ENCODE measurements at places on chromosomes 16 and 17. TPM values are rescaled to one million over a fixed set of nuclear protein-coding genes. Genes with fewer than 3 reads are reported as not detected.

GRCh38 chr17:72687886-72688285, 404.6 kb downstream of the SLC39A11 start:
- DNase-seq = no peak

- no peak for DNase-seq
These were observed 16.5 kb downstream of the CD300LB start for GRCh38 chr17:74514632-74515334.

DNA sequence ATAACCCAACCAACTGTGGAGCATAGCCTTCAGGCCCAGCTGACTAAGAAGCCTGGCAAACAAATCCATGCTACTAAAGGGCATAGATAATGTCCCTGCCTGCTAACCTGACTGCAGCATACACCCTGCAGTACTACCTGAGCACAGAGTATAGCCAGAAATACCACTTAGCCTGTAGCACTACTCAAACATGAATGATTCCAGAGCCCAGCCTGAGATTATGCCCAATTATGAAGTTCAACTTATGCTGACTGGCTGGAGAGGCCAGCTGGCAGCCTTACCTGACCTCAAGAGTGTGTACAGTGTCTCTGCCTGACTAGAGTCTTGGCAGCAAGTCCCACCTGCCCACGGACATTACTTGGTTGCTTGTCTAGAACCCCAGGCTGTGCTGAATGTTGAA, 1265.3 kb downstream of the CDH11 start:
- DNase-seq = no peak

GRCh38 chr17:56851008-56851407, 17.1 kb downstream of the DGKE start:
- no peak for DNase-seq

DNA sequence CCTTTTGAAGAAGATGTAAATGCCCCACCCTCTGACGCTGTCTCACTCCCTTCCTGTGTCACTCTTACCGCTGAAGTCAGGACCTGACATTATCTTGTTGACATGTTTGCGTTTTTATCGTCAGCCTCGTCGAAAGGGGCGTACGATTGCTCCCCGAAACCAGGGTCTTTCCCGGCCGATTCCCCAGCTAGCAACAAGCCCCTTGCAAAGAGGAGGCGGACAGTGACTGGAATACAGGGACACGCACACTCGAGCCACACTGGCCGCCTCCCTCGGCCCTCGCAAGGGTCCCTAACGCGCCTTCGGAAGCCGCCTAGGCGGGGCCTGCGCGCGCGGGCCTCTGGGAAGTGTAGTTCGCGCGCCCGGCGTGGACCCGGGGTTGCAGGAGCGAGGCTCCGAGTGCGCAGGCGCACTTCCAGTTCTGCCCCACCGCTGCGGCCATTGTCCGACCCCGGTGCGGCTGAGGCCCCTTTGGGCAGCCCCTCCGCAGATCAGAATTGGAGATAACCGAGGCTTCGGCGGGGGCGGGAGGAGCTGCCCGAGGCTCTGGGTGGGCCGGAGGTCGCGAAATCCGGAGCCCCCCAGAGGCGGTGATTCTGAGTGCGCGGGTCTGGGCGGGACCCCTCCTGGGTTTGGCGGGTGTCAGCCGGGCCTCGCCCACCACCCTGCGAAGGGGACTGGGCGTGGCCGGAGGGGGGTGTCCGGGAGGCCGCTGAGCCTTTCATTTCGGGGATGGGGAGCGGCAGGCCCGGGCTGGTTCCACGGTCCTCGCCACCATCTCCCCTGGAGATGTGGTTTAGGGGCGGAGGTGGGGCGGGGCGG, at the start of gene ZFP90:
Gene ZFP90 (plus strand): TSS at position 412 of the 822 bp plus-strand sequence. CDS start 502 bp downstream, outside the sequence.
- DNase-seq = peak; percentile 91

GRCh38 chr16:86984343-86984742, 332.8 kb downstream of the C16orf95 start:
- DNase-seq = no peak

GRCh38 chr16:67393111-67393787, at the start of gene TPPP3:
TPPP3 (minus strand) TSS chr16:67393498; CDS start chr16:67391111, 2,387 bp downstream.
- DNase-seq = no peak

DNA sequence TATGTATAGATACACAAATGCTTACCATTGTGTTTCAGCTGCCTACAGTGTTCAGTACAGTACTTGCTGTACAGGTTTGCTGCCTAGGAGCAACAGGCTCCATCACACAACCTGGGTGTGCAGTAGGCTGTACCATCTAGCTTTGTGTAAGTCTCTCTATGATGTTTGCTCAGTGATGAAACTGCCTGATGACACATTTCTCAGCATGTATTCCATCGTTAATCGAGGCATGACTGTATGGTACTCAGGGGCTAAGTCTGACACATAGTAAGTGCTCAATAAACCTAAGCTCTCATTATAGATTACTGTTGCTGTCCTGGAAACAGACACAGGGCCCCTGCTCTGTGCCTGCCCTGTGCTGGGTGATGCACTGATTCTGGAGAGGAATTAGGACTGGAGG, 18.1 kb downstream of the KCNJ12 start:
- no peak for DNase-seq

- DNase-seq = no peak
These were observed 196.4 kb upstream of the KIF2B start for GRCh38 chr17:53626286-53626685.

DNA sequence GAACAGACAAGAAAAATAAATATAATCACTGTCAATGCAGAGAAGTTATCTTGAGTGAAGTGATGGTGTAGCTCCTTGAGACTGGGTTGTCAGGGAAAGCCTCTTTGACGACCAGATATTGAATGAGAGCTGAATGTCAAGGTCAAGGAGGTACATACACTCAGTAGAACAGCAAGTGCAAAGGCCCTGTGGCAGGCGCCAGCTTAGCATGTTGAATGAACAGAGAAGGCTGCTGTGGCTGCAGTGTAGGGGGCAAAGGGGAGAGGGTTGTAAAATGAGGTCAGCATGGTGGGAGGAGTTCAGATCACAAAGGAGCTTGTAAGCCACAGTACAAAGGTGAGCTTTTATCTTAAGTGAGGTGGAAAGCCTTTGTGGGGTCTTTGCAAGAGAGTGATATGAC, 111.5 kb downstream of the ZFHX3 start:
- no peak for DNase-seq

DNA sequence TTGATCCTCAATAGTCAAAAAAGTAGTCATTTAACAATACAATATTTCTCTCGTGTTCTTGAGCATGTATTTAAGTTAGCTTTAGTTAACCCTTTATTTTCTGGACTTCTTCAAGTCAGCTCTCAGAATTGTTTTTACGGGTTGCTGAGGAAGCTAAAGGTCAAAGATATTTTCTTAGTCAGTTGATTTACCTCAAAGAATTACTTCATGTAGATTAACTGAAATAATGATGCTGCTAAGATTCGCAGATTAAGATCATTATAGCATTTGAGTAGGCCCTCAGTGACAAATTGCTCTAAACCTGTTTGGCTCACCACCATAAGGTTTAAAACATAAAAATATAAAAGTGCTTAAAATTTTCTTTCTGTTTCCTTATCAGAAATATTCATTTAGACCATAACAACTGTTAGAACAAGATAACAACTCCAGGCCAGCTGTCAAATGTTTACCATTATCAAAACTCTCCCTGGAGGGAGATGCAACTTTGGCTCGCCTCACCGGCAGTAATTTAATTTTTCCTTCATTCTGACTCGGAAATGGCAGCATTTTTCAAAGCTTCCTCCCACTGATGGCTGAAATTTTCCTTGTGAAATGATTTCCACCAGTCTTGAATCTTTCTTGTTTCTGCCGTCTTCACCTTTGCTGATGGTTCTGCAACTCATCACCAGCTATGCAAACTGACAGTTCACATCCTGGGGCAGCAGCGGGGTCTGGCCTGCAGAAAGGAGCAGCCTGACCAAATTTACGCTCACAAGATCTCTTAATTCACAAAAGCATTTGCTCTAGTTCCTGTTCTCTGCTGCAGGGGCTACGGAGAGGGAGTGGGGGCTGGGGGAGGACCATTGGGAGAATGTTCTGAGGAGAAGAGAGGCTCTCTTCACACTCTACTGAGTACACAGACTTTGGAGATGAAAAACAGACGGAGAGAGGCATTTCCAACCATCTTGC, 254.8 kb upstream of the TBX2 start:
- DNase-seq = peak; percentile 26

DNA sequence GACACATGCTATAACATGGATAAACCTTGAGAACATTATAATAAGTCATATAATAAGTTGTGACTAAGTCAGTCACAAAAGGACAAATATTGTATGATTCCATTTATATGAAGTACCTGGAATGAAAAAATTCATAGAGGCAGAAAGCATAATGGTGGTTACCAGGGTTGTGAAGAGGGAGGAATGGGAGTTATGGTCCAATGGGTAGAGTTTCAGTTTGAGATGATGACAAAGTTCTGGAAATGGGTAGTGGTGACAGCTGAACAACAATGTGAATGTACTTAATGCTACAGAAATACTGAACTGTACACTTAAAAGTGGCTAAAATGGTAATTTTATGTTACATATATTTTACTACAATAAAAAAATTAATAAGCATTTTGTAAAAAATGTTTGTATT, 49.7 kb downstream of the MYO1D start:
- DNase-seq = no peak

GRCh38 chr17:52233176-52233575, 74.7 kb upstream of the CA10 start:
- DNase-seq = no peak

DNA sequence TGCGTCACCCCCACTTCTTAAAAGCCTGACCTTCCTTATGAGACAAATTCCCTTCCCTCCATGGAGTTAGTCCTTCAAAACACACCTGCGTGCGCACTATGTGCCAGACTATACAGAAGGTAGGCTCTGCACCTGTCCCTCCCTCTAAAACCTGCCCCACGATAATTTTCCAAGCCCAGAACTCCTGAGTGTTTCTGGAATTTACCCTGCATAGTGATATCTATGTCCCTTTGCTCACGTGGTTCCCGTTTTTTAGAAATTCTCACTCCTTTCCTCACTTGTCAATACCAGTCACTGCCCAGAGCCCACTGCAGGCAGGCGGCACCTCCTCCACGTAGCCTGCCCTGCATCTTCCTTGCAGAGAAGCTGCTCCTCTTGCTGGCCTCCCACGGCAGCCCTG, 82.2 kb downstream of the SLC6A2 start:
- DNase-seq = no peak

DNA sequence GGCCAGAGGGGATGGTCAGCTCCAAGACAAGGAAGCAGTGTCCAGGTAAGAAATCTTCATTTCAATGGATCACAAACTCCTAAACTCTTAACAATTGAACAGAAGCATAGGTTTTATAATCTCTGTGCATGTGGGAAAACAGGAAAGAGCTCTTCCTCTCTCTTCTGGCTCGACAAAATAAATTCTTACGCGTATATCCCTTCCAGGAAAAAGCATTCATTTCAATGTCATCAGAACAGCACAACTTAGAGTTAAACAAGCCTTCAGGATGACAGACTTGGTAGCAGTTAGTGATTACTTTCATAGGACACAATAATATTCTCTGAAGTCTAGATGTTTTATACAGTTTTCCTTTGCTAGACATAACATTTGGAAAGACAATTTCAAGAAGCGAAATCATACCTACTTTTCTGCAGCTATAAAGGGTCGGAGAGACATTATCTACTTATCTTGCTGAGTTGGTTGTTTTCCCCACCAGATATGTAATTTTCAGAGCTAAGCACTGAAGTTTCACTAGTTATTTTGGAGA, 19.3 kb upstream of the SLC35G3 start:
- DNase-seq = no peak

DNA sequence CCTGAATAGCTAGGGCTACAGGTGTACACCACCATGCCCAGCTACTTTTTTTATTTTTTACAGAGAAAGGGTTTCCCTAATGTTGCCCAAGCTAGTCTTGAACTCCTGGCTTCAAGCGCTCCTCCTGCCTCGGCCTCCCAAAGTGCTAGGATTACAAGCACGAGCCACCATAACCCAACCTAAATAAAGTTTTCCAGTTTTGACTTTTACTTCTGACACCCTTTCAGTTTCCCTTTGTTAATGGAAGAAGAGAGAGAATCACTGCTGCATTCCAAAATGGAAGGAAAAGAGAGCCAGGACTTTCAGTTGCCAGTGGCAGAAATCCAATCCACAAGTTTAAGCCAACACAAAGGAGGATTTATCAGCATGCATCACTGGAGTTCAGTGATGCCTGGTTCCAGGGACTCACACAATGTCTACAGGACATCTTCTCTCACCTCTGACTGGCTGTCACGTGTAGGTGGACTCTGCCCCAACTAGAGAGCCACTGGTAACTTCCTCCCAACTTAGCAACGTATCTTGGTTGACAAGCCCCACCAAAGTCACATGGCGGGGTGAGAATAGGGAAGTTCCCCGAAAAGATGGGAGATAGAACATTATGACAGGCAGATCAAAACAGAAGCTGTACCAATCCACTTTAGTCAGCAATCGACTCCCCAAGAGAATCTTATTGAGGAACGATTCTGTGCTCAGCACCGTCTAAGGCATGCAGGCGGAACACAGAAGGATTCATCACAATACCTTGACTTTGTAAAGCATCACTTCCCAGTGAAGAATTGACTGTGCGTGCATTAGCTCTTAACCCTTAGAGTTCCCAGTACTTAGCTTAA, 46.5 kb downstream of the GAS7 start:
- peak; percentile 78 for DNase-seq

GRCh38 chr17:75345514-75346167, 56.4 kb upstream of the SLC25A19 start:
- peak; percentile 92 for DNase-seq

- no peak for DNase-seq
These were observed 222.8 kb upstream of the TNRC6C start for GRCh38 chr17:77735566-77736198.

- peak; percentile 22 for DNase-seq
These were observed 248.6 kb downstream of the FTO start for GRCh38 chr16:53952215-53953208.

- DNase-seq = no peak
These were observed 77.6 kb upstream of the AMZ2 start for GRCh38 chr17:68170246-68170645.

GRCh38 chr17:17419631-17420030, 57.2 kb upstream of the MED9 start:
- no peak for DNase-seq

DNA sequence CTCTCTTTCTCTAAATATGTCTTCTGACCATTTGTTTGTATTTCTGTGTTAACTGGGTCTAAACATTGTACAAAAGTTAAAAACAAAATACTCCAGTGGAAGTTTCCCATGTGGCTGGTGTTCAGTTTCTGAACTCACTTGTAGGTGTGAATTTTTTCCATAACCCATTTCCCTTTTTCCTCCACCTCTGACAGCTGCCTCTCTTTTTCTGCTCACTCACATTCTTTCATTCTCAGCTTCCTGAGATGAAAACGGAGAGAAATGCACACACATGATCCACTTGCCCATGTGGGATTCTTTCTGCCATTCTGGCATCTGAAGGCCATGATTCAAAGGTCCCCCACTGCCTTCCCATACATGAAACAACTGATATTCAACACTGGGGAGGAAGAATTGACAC, 41.1 kb upstream of the ACSM2B start:
- DNase-seq = no peak

- no peak for DNase-seq
These were observed 28.8 kb downstream of the ORC6 start for GRCh38 chr16:46718214-46718613.

GRCh38 chr17:17425591-17425990, 51.2 kb upstream of the MED9 start:
- no peak for DNase-seq

RAMP2 gene
- total RNA-seq = not detected

PYDC1 gene
- total RNA-seq = not detected

SLC16A5 gene
- 9.3 TPM for total RNA-seq

CRYBA1 gene
- not detected for total RNA-seq

ZDHHC1 gene
- 2.4 TPM for total RNA-seq

CTRB1 gene
- not detected for total RNA-seq

DNAH2 gene
- not detected for total RNA-seq

TVP23A gene
- 3.2 TPM for total RNA-seq

KRT20 gene
- not detected for total RNA-seq

CARD14 gene
- total RNA-seq = not detected

USP43 gene
- total RNA-seq = 0.07 TPM

HOXB5 gene
- total RNA-seq = not detected
